RWPE2 (cell line): ENCODE measurements at places on chromosomes 5 and 9.

DNA sequence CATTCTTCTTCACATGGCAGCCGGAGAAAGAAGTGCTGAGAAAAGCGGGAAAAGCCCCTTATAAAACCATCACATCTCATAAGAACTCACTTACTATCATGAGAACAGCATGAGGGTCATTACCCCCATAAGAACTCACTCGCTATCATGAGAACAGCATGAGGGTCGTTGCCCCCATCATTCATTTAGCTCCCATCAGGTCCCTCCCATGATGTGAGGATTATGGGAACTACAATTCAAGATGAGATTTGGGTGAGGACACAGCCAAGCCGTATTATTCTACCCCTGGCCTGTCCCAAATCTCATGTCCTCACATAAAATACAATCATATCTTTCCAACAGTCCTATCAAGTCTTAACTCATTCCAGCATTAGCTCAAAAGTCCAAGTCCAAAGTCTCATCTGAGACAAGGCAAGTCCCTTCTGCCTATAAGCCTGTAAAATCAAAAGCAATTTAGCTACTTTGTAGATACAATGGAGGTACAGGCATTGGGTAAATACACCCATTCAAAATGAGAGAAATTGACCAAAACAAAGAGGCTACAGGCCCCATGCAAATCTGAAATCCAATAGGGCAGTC, 79.1 kb downstream of the MROH2B start:
- DNase-seq: no peak

- no peak for DNase-seq
These were observed 9.2 kb upstream of the SEMA6A start for GRCh38 chr5:116583862-116584222.

- no peak for DNase-seq
These were observed 308.9 kb downstream of the TLE4 start for GRCh38 chr9:79880626-79881025.

- DNase-seq: no peak
These were observed 37.9 kb downstream of the FBXW11 start for GRCh38 chr5:171968531-171968930.

DNA sequence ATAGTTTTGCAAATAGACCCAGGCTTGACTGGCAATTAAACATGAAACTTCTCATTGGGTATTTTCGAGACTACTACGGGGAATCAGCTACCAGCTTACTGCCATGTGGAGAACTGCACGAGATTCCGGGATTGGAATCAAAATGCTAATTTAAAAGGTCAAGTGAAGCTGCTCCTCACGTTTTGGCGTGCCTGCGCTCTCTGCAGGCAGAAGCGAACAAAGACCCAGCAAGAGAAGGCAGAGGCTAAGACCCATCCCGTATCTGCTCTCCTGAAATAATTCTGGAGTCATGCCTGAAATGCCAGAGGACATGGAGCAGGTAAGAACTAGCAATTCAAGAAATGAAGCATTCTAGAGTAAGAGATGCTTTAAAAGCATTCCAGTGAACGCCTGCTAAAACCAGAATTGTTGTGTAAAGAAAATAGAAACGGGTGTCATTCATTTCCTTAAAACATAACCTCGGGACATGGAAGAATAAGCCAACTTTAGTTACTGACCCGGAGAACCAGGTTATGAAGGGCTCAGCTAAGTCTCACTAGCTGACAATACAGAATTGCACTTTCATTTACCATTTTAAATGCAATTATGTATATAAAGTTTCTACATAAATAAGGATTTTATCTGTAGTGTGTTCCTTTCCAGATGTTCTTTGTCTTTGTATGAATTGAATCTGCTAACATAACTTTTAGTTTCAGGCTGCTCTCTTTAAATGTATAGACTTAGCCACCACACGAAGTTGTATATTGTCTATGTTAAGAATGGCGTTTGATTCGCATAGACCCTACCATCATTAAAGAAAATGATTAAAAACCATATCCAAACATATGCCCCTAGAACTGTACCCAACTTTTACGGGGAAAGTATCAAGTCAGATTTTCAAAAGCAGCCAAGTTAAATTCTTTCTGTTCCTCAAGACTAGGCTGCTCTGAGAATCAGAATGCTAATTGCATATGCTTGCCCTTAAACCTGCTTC, 2.0 kb upstream of the MAT2B start:
- no peak for DNase-seq

GRCh38 chr5:178385496-178385890, 152.9 kb upstream of the PHYKPL start:
- peak; percentile 61 for DNase-seq

- no peak for DNase-seq
These were observed 12.8 kb downstream of the GHR start for GRCh38 chr5:42436051-42436450.

- DNase-seq: no peak
These were observed 31.6 kb downstream of the DAB2IP start for GRCh38 chr9:121682926-121683515.

DNA sequence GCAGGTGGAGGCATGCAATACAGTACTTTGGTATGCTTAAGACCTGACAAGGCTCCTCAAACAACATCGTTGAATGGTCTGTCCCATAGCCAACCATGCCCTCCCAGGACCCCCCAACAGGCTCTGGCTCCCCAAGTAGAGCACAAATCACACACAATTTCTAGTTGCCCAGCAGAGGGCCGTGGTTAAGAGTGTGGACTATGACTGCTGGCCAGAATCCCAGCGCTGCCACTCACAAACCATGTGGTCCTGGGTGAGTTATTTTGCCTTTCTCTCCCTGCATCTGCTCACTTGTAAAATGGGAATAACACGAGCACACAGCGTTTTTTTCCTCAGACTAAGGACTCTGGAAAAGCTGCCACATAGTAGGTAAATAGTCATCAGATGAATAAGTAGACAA, 6.5 kb downstream of the CKMT2 start:
- no peak for DNase-seq

DNA sequence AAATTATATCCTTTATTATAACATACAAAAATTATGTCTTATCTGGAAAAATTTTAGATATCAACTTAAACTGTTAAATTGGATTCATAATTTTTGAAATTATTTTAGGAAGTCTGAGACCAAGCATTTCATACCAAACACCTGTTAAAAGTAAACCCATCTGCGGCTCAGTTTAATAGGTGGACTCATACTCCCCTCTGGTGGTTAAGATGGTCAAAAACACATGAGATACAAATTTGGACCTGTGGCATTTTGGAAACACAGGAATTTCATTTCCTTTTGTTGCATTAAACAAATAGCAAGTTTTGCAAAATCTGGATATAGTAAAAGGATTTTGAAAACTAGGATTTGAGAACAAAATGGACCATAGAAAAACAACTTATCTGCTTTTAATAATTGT, 53.7 kb downstream of the RGMB start:
- no peak for DNase-seq

DNA sequence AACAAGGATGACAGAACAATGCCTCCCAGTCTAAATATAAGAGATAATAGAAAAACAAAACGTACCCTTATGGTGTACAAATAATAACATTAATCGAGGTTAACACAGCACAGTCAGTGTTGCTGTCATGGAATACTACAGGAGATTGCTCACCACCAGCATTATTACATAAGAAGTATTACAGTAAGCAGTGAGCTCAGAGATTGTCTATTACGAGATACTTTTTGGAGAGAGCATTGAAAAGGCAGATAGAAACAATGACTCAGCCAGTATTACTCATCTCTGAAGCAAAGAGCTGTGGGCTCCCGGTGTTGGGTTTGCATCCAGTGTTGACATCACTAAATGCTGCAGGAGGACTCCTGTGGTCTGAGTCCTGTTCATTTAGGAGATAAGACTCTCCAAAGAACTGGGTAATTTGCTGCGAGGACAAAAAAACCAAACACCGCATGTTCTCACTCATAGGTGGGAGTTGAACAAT, 191.9 kb upstream of the SEMA6A start:
- DNase-seq: no peak

GRCh38 chr9:108441726-108442125, 414.1 kb downstream of the ACTL7B start:
- DNase-seq: no peak

- no peak for DNase-seq
These were observed 379.5 kb upstream of the GRAMD2B start for GRCh38 chr5:126043688-126044087.

DNA sequence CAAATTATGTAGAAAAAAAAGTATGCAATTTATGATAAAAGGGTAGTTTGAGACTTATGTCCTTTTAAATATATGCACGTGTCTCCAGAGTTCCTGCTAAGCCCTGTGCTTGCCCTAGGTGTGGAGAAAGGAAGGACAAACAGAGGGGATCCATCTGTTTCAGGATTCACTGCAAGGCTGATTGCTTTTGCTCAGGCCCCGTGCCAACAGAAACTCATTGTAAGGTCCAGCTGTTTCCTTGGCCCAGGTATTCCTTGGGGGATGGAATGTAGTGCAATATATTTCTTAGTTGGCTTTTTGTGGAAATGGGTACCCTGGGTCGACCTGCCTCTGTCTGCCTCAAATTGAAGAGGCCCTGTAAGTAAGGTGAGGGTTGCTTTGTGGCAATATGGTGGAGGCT, 268.6 kb upstream of the CLINT1 start:
- no peak for DNase-seq

DNA sequence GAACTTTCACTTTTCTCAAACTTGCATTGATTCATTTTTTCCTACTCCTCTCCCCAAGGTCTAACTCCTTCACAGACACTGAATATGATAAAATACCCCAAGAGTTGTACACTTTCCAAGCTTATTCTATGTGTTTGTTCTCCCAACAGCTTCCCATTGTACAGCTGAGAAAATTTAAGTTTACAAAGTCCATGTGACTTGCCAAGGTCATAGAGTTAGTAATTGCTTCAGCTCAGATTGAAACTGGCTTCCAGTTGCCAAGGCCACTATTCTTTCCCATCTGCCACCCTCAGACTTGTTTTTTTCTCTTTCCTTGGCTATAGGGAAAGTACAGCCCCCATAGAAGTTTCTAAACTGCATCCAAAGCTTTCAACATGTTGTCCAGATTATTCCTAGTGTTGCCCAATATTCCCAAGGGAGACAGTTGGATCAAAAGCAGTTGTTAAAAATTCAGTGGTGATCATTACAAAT, 34.8 kb downstream of the TNFSF8 start:
- DNase-seq: no peak

GRCh38 chr5:165723931-165724330, 2218.5 kb downstream of the MAT2B start:
- no peak for DNase-seq

- DNase-seq: no peak
These were observed 355.3 kb downstream of the KIAA0825 start for GRCh38 chr5:94263068-94263467.

DNA sequence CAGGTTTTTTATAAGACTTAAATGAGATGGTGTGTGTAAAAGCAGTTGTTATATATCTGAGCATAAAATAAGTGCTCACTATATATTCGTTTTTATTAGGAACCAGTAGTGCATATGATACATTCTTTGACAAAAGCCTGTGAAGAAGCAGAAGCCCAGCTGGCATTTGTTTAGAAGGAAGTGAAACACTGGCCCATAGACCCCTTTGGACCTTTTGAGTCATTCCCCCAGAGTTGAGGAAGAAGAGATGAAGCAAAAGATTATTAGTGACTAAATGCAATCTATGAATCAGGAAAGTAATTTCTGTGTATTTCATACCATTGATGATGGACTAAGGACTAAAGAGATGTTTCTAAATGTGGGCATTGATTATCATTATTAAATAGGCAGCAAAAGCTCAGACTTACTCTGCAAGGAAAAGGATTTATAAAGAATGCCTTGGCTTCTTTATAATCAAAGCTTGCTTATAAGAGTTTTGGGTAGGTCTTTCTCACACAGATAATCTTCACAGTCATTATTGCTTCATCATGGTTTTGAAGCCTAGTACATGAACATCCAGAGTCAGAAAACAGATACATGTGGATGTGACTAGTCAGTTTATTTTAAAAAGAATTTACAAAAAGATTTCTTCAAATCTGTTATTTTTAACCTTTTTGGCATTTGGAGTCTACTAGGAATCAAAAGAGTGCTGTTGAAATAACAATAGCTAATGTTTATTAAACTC, 16.9 kb upstream of the FER start:
- DNase-seq: no peak
